Right ventricle myocardium inferior (tissue), 1 donor: ENCODE measurements at places on chromosomes 7 and 10.

DNA sequence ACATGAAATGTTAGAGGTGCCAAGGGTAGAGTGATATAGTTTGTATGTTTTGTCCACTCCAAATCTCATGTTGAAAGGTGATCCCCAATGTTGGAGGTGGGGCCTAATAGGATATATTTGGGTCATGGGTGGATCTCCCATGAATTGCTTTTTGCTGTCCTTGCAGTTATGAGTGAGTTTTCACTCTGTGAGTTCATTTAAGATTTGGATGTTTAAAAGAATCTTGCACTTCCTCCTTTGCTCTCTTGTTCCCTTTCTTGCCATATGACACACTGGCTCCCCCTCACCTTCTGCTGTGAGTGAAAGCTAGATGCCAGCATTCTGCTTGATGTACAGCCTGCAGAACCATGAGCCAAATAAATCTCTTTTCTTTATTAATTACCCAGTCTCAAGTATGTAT lies 269.2 kb downstream of the ZWINT start:
- no peak for DNase-seq

DNA sequence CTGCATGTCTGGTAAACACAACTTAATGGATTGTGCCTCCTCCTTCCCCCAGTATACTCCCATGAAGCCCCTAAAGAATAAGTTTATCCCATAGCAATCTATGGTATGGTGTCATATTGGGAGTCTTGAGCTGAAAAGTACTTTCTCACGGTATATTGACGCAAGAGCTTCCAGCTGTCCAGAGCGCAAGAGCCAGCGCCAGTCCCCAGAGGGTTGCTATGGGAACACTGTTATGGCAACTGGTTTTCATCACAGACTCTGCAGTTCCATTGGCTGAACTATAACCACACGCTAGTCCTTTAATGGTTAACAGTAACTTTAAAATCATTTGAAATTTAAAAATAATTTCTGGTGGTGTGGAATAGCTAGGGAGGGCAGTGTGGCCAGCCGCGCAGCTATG lies 46.9 kb downstream of the PRPF18 start:
- peak; percentile 89 for DNase-seq

DNA sequence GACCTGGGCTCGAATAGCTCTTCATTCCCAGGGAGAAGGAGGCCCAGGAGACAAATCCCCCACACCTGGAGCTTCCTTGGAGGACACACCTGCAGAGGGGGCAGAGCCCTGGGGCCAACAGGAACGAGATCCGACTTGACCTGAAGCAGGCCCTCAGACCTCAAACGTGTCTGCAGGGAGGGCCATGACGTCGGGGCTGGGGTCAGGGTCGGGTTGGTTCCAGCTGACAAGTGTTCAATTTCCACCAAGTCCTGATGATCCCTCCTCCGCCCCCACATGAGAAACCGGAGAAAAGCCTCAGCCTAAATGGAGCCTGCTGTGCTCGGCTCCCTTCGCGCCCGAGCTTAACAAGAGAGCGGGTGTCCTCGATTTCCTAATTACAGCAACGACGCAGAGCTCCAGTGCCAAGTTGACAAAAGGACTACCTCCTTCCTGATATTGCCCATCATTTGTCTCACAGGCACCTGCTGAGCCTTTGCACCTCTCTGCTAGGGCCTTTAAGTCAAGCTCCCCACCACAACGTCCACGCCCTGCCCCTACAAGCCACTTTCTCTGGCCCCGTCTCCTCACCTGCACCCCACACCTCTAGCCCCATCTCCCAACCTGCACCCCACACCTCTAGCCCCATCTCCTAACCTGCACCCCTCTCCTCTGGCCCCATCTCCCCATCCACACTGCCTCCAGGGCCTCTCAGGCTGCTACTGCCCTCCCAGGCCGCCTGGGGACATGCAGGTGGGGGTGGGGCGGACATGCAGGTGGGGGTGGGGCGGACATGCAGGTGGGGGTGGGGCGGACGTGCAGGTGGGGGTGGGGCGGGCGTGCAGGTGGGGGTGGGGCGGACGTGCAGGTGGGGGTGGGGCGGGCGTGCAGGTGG lies 519.4 kb downstream of the GLRX3 start:
- DNase-seq = no peak

DNA sequence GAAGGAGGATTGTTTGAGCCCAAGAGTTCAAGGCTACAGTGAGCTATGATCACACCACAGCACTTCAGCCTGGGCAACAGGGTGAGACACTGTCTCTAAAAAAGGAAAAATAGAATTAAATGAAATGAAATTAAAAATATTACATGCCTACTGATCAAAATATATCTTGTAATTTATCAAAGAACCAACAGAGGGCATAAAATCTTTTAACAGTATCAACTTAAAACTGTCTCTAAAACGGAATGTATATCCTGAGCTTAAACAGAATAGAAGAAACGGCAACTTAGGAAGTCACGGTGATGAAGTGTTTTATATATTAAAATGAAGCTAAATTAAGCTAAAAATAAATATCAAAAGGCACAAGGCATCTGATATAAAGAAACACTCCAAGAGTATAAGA lies 78.8 kb downstream of the MTPAP start:
- no peak for DNase-seq

DNA sequence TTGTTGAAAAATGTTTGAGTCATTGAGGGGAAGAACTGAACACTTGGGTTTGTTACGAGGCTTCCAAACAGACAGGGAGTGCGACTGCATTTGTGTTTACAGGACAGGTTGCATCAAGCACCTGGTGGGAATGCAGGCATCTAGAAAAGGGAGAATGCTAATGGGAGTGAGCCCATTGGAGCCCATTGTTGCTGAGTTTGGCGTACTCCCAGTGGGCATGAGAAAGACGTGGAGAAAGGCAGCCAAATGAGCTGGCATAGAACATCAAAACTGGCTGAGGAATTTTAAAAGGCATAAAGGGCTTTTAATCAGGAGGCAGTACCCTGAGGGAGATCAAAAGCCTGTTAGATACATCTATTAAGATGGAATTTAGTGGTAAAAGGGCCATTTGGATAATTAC lies 171.6 kb upstream of the NPSR1 start:
- no peak for DNase-seq

DNA sequence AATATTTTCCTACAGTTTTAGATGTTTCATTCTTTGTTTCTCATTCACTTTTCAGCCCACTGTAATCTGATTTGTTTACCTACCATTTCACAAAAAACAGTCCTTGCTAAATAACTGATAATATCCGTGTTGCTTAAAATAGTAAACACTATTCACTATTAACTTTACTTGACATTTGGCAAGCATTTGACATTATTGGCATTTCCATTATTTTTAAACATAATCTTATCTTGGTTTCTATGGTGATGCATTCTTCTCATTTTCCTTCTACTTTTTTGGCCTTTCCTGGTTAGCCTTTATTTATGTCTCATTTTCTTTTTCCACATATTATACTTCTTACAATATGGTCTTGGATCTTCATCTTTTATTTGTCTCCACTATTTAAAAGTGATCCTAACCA lies 715.3 kb downstream of the DNAJB9 start:
- DNase-seq = no peak

- DNase-seq = no peak
Measured at GRCh38 chr7:29604702-29605101, 41.1 kb downstream of the PRR15 start.

DNA sequence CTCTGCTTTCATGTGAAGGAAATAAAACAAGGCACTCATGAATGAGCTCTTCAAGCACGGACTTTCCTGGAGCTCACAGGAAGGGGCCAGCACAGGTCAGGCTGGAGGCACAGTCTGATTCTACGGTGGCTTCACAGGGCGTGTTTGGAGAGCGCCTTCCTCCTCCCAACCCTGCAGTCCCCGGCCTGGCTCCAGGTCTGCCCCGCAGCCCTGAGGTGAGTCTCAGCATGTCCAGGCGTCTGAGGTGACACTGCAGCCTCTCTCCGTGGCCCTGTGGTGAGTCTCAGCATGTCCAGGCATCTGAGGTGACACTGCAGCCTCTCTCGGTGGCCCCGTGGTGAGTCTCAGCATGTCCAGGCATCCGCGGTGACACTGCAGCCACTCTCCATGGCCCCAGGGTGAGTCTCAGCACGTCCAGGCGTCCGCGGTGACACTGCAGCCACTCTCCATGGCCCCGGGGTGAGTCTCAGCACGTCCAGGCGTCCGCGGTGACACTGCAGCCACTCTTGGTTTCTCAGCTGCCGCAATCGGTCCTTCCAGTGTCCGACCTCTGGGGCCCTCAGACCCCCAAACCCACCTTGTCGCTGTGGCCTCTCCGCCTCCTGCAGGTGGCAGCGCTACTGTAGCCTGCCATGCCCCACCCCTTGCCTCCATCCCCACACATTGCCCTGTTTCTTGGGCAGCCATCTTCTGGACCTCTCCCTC lies 381.7 kb downstream of the DNAJB6 start:
- DNase-seq = no peak

- no peak for DNase-seq
Measured at GRCh38 chr7:34034728-34035127, 129.4 kb downstream of the BMPER start.

GRCh38 chr10:1227510-1228402 lies 171.6 kb downstream of the WDR37 start:
- no peak for DNase-seq

DNA sequence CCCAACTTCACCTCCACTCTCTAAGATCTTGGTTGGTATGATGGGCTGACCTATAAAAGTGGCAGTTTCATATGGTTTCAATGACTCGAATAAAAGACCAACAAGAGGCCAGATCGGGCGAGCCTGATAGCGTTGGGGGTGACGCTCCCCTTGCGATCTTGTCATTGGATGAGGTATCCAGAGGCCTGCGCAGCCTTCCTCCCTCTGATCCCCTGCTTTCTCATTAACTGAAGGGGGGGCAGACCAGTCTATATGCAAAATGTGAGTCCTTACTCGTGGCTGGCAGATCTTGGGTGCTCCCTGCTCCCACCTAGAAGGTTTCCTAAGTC lies 937 bp upstream of the COBL start:
- no peak for DNase-seq

GRCh38 chr7:47087866-47088265 lies 494.0 kb downstream of the TNS3 start:
- no peak for DNase-seq

- DNase-seq = no peak
Measured at GRCh38 chr10:120883071-120883470, 31.9 kb downstream of the WDR11 start.

DNA sequence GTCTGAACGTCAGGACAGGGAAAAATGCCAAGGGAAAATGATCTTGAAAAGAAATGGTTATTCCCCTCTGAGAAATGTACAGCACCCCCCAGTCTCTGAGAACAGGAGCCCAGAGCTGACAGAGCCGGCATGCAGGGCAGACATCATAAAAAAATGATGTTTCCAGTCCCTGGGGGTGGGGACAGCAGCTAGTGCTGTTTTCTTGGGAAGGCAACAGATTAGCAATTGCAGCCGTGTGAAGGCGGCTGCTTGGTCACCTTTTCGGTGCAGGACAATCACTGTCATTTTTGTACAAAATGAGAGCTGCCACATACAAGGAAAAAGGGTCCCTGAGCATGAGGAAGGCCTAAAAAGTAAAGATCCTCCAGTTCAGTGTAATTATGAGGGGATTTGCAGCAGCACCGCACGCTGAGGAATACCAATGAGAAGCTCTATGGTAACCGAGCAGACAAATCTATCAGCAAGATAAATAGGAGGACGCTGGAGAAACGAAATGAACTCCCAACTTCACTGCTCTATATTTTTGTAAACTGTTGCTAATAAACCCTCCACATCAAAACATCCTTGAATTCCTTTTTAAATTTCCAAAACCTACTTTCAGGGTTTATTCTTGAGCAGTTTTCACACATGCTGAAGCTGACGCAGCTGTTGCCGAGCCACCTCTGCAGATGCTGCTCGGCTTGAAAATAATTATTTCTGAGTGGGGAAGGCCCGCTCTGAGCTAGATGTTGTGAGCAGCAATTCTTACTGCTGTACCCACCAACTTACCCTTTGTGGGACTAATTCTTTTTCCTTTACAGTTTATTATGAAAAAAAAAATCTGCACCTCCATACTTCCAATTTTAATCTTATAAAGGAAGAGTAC lies 98.2 kb upstream of the NEBL start:
- no peak for DNase-seq

- DNase-seq = no peak
Measured at GRCh38 chr10:64037071-64037661, 516.0 kb downstream of the REEP3 start.

DNA sequence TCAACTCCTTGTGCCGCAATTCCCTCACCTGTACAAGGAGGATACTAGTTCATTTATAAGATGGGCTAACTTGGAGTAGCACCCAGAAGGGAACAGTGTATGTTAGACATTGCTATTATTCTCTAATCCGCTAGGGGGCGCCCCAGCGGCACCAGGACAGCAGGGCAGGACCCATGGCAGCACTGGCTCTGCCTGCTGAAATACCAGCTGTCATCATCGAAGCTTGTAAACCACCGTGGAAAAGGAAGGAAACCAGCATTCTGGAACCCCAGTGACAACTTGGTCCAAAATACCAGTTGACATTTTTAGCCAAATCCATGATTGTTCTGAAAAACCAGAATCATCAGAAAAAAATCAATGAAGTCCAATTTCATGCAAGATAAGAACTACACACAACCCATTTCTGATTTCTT lies 134.4 kb downstream of the ITGA8 start:
- DNase-seq = peak; percentile 71

DNA sequence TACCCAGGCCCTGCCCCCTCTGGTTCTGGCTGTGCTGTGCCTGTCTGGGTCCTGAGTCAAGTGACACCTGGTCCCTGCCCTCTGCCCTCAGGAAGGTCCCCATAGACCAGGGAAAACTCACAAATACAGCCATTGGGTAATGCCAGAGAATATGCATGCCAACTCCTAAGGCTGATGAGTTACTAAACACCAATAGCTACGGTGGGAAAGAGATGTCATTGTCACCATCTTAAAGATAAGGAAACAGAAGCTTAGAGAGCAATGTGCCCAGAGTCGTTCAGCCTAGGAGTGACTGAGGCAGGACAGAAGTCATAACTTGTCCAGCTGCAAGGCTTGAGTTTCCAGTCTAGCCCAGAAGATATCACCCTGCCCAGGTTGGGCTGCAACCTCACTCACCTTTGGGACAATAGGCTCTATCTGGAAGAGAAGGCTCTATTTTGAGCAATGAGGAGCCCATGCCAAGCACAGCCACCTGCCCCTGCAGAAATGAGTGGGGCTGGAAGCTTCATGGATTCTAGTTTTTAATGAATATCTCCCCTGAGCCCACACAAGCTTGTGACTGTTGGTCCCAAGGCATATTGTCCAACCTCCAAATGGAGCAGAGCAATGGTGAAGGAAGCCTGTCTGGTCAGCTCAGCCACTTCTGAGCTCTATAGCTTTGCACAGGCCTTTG lies 42.6 kb downstream of the ZNF273 start:
- DNase-seq = no peak

DNA sequence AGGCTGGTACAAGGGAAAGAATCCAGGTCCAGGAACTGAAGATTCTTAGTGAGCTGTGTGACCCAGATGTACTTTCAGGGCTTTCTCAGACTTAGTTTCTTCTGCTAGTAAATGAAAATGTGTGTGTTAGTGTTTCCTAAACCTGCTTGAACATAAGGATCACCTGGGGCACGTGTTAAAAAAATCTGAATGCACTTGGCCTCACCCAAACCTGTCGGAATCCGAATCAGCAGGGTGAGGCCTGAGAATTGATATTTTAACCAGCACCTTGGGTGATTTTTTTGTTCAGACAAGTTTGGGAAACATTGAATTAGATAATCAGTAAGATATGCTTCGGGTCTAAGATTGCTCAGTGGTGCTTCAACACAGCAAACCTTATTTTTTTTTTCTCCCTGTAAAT lies 59.7 kb downstream of the ZNF365 start:
- no peak for DNase-seq

GRCh38 chr7:74003621-74004020 lies 24.4 kb upstream of the ELN start:
- no peak for DNase-seq
